ENCODE measurements at places on chromosomes 3 and 15.

- no peak for ATAC-seq
Measured at GRCh38 chr3:127016461-127016860, 33.5 kb downstream of the PLXNA1 start.

DNA sequence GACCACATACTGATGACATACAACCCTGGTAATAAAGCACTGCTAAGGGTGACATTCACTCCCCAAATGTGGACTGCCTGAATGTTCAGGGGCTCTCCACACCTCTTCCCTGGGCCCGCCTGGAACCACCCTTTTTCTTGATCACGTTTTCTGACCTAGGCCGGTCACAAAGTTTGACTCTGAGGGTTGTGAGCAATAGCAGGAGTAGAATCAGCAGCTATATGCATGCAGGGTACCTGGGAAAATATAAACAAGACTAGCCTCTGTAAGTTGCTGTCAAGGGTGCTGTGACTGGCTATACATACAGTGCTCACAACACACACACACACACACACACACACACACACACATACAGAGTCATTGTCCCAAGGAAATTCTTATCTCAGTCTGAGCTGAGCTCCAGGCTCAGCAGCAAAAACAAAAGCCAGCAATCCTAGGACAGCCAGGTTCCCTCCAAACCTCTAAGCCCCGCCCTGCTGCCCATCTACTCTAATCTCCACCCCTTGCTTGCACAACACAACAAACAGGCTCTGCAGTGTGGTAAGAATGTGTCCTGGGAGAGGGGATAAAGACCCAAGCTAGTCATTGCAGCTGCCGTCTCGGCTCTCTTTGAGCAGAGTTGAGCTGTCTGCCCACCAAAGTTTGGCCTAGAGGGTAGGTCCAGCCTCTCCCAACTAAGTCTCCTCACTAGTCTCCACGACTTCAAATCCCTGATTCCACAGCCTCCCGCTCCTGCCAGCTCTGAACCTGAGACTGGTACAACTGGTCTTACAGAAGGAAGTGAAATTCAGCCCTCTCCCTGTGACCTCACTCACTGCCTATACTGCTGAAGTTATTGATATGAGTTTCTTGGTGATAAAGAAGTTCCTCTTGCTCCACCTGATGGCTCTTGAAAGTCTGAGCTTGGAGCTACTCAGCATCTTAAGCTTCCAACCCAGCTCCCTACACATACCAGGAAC is 2.2 kb downstream of the BMF start:
- peak; percentile 22 for ATAC-seq

GRCh38 chr3:149273096-149273751 is 51.6 kb upstream of the CP start:
- ATAC-seq, result peak; percentile 74

DNA sequence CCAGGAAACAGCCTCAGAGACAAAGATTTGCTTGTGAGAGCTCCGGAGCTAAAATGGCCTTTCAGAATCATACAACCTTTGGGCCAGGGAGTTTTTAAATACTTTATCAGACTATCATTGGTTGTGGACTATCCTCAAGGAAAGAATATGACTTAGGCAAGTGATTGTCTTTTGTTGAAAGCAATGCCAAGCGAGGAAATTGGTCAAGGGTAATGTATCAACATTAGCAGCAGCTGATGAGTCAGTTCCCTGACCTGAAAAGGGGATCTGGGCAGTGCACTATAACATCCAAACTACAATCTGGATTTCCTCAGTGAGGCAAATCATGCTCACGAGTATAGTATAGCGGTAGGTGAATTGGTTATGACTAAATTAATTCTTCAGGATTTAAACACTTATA is 303.6 kb downstream of the LSAMP start:
- ATAC-seq, result no peak

- ATAC-seq, result no peak
Measured at GRCh38 chr3:9026320-9027045, 63.2 kb upstream of the RAD18 start.

- no peak for ATAC-seq
Measured at GRCh38 chr15:87287156-87287555, 969.4 kb downstream of the NTRK3 start.
